ENCODE measurements at places on chromosomes 2 and 18.

- DNase-seq, result no peak
Observed at GRCh38 chr2:122238006-122238559, 482.6 kb downstream of the TSN start.

DNA sequence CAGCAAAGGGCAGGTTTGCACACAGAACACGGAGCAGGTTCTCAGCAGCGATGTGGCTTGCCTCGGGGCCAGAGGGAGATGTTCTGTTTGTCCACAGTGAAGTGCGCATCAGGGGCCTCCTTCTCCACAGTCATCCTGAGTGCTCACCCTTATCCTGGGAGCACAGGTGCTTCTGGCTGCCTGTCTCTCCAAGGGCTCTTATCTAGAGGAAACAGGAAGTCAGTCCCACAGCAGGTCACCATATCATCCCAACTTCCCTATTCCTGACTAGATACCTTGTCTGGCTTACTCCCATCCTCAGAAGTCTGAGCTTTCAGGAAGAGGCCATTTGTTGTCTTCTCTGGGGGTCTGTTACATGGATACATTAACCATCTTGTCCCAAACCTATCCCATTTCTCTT, at the start of gene CD207:
Gene CD207, minus strand, starts transcription at position 174 of the 400 bp plus-strand sequence. Its CDS starts 40 bp downstream, at position 134.
- DNase-seq, result no peak

- no peak for DNase-seq
Observed at GRCh38 chr2:182283512-182283911, 143.3 kb downstream of the PDE1A start.

DNA sequence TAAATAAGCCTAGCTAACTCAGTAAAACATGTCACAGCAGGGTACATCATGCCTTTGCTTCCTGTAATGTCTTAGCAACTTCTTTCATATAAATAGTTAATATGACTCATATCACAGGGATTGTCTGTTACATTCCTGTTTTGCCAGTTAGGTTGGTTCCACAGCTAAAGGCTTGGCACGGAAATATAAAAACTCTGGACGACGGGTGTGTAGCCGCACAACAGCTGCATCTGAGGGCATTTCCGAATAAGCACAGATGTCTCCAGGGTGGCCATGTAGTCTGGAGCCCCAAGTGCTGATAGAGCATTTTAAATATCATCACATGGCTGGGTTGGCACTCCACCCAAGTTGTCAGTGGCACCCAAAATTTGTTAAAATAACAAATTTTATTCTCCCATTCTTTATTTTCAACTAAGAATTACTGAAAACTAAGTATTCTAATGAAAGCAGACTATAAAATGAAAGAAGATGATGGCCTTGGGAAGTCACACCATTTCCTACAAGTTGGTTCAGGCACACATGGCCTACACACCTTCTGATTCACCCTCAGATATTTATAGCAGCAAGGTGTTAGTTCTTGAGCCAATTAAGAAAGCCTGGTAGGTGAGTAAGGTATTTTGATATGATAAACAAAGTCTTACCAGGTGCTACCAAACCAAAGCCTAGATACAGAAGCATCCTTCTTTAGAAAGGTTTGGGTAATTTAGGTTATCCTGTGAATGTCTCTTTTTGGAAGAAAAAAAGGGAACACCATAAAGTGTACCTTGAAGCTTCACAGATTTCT, 61.8 kb upstream of the STK17B start:
- no peak for DNase-seq

DNA sequence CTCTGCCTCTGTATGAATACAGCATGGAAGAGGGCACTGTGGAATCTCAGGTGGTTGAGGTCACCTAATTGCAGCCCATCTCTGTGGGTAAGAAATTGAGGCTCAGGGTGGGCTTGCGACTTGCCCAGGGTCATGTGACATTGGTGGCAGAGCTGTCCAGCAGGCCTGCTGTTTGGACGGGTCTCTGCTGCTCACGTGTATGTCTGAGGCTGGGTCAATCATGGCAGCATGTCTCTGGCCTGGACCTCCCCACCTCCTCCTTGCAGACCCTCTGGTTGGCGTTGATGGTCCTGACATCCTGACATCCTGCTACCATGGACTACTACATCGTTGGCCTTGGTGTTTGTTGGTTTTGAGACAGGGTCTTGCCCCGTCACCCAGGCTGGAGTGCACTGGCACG, 64.3 kb upstream of the HPCAL1 start:
- no peak for DNase-seq

DNA sequence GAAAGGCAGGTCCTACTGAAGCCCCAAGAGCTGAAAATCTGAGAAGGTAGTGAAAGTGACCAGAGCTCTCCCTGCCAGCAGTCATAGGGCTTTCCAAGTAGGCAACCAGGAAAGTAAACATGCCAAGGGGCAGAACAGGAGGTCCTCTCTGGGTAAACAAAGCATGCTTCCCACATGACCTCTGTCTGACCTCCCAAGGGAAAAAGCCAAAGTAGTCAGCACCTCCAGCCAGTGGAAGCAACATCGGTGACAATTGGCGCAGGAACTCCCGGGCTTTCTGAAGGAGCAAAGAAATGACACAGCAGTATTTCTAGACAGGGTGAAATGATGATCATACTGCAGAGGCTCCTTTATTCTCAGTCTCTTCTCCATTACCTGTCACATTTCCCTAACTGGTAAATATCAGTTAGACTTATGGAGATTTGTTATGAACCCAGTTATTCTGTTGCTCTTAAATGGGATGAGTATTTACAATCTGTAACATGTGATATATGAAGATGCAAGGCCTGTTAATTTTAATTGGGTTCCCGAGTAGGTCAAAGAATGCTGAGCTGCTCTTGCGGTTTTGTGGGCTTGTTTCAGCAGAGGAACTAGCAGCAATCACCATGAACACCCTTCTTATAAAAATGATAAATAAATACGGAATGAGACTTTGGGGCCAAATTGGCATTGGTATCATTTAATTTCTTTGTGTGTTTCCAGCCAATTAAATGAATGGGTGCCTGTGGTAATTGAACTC, 321.0 kb downstream of the RND3 start:
- DNase-seq, result peak; percentile 47

- no peak for DNase-seq
Observed at GRCh38 chr2:43328133-43328532, 101.7 kb upstream of the ZFP36L2 start.

DNA sequence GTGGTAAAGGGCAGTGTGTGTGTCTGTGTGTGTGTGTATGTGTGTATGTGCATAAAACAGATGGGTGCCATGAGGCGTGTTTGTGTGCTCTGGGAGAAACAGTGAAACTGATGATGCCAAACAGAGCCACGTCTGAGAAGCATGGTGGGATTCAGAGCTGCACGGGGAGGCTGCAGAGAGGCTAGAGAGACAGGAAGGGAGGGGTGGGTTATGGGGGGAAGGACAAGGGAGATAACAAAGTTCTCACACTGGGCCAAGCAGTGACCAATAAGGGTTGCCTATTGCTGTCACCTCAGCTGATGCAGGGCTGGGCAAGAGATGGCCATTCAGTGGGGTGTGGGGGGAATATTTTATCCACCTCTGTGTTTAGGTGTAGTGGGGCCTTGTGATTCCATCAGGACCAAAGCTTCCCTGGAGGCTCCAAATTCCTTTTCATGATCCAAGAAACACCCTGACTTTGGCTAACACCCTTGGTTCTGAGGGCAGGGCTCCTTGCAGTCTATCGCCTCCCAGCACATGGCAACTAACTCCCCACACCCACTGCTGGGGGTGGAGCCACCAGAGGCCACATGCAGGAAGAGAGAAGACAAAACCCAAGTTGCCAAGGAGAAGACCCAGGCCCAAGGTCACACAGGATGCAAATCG, 54.2 kb upstream of the POMC start:
- DNase-seq, result no peak

GRCh38 chr2:151862700-151863099, 34.5 kb upstream of the ARL5A start:
- DNase-seq, result no peak

DNA sequence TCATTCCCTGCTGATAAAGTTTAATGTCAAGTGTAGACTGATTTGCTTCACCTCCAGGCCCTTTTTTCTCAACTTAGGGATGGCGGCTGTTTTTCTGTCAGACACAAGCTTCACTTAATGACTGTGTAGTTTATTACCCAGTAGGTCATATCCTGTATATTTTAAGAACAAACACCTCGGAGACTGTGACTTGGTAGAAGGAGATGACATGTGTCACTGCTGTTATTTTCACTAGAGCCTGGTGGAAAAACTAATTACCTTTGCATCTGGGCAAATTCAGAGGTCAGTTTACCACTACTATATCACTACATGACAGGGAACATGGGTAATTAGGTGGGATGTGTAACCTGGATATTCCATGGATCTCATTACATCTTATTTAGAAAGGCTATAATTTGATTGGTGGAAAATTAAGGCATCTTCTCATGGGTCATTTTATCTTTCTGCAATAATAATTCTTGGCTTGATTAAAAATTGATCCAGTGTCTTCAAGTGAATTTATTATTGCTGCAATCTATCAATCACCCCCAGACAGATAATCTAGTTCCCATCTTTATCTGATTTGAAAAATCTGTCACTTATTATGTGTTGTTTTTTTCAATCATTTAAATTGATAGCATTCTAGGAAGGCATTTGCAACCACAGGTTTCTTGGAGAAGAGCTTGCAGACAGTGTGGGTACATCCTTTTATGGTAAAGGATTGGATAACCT, 353.8 kb upstream of the SPRED2 start:
- no peak for DNase-seq

DNA sequence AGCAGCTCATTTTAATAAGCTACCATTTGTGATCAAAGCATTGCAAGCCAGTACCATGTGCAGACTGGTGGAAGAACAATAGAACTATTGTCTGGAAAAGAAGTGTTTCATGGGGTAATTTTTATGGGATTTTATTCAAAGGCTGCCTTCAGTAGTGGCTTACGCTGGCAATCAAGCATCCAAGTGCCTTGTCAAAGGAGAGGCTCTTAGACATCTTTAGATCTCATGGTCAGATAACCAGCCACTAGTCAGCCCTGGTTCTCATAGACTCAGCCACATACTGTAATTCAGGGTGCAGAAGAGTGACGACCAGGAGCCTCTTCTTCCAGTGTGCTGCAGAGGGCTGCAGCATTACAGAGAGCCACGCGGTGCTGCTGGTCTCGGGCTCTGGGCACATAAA, 98.5 kb upstream of the NOSTRIN start:
- DNase-seq, result peak; percentile 34

DNA sequence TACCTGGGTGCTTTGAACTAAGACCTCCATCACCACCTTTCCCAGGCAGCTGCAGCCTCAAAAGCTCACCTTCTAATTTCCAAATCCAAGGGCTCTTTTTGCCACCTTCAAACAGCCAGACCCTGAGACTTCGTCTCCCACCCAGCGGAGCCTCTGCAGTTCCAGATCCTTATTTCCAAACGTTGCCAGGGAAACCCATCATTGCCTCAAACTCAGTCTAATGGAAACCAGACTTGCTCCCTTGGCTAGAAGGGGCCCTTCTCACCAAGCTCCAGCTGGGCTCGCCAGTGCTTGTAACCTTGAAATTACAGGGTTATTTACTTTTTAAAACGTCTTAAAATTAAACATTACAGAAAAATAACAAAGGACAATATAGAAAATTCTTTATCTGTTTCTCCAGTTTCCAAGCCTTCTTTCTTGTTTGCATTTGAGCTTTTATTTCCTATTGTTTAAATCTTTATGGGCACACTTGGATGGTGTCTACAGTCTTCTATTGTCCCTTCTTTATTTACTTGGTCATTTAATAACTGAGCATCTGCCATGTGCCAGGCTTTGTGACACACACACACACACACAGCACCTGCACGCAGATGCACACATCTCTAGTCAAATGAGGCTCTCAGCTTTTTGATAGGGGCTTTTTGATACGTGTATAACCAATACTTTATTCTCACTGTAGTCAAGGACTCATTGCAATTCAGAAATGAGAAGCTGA, 36.1 kb downstream of the TRPM8 start:
- no peak for DNase-seq

- no peak for DNase-seq
Observed at GRCh38 chr2:126835831-126836230, 62.9 kb upstream of the TEX51 start.

- DNase-seq, result no peak
Observed at GRCh38 chr2:160720098-160720497, 226.5 kb upstream of the RBMS1 start.

GRCh38 chr2:152336119-152336853, 1.3 kb downstream of the FMNL2 start:
- no peak for DNase-seq

- peak; percentile 62 for DNase-seq
Observed at GRCh38 chr2:168247341-168248261, at the start of gene STK39. STK39 (minus strand) TSS chr2:168247595; CDS start chr2:168247435, 160 bp downstream.

GRCh38 chr2:69062307-69062962, 49.5 kb downstream of the ANTXR1 start:
- DNase-seq, result no peak

GRCh38 chr2:25699216-25699615, 25.8 kb upstream of the DTNB start:
- no peak for DNase-seq

GRCh38 chr2:175690113-175690837, 311.8 kb downstream of the LNPK start:
- peak; percentile 45 for DNase-seq

DNA sequence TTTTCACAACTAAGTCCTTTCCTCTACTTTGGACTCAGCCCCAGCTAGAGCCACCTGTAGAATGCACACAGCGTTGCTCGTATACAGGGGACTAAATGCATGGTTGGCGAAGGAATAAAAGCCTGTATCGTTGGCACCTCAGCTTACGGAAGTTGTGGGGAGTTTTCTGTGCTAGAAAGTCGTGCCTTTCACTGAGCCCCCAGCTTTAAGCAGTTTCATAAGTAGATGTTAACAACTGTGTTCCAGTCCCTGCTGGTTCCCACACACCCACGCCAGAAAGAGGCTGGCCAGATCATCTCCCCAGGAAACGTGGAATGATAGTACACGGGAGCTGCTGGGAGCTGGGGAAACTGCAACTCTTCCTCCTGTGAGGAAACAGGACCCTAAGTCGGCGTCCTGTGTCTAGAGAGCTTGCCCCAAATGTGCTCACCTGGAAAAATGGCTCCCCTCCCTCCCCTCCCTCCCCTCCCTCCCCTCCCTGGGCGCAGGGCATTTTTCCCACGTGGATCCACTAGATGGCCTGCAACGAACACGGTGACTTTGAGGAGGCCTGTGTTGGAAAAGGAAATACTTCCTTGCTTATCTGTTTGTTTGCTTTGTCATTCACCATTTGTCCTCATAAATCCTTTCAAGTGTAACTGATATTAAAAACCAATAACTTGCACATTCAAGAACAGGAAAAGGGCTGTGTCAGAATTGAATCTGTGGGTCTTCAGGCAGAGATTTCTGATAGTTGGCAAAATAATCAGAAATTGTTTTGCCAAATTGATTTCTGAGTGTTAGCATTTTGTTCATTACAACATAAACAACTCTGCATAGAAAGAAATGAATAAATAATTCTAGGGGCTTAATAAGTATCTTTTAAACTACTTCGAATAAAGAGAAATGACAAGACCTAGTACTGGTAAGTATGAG, 43.9 kb upstream of the RFX8 start:
- peak; percentile 74 for DNase-seq

- DNase-seq, result no peak
Observed at GRCh38 chr2:142190805-142191204, 60.0 kb upstream of the LRP1B start.

DNA sequence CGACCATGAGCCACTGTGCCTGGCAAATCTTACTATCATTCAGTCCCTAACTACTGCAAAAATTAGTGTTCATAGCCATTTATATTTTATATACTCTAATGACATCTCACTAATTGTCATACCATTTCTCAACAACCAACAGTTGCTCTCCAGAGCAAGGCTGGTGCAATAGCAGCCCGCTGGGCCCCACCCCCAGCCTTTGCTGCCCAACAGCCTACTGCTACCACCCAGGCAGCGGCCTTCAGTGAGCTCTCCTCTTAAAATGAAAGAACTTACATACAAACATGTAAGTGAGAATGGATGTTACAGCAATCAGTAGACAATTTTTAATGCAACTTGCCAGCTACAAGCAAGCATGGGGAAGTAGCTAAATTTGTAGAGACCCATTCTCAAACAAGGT, 90.5 kb downstream of the HNRNPLL start:
- no peak for DNase-seq

Measured in midbrain (tissue), 1 donor.